ENCODE measurements at places on chromosomes 13 and 19.
A peak's percentile ranks its signal among the peaks of the same experiment; 100 is the strongest.

- DNase-seq, result no peak
Measured at GRCh38 chr13:49225223-49226042, 5.3 kb downstream of the MLNR start.

DNA sequence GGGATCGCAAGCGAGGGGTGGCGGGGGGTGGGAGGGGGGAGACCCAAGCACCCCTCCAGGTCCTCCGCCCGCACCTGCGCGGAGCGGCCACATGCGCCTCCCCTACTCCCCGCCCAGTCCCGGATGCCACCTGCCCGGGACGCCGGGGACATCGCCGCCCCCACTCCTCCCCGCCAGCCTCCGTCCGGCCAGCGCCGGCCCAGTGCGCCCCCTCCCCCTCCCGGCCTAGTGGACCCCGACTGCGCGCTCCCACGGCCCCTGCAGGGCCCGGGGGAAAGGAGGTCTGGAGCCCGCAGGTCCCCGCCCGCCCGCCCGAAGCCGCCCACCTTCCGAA lies 263 bp downstream of the RHPN2 start:
- DNase-seq, result no peak

- no peak for DNase-seq
Measured at GRCh38 chr13:50668691-50669271, 174.7 kb downstream of the DLEU7 start.

DNA sequence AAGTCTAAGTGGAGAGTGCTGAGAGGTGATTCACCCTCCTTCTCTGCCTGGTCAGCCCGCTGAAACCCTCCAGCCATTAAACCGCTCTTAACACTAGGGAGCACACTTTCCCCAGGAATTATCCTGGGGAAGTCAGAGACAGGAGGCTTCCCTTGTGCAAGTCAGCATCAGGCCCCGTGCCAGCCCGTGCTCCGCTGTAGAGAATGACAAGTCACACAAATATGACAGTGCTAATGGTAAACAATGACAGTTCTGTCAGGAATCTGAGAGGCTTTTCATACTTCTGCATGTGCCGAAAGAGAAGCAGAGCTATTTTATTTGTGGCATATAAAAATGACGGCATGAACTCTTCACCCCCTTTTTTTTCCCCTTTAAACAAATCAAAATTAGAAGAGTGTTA lies 816.9 kb upstream of the SLC10A2 start:
- DNase-seq, result peak; percentile 86

GRCh38 chr19:8210421-8211101 lies 1.4 kb downstream of the CERS4 start:
- no peak for DNase-seq

DNA sequence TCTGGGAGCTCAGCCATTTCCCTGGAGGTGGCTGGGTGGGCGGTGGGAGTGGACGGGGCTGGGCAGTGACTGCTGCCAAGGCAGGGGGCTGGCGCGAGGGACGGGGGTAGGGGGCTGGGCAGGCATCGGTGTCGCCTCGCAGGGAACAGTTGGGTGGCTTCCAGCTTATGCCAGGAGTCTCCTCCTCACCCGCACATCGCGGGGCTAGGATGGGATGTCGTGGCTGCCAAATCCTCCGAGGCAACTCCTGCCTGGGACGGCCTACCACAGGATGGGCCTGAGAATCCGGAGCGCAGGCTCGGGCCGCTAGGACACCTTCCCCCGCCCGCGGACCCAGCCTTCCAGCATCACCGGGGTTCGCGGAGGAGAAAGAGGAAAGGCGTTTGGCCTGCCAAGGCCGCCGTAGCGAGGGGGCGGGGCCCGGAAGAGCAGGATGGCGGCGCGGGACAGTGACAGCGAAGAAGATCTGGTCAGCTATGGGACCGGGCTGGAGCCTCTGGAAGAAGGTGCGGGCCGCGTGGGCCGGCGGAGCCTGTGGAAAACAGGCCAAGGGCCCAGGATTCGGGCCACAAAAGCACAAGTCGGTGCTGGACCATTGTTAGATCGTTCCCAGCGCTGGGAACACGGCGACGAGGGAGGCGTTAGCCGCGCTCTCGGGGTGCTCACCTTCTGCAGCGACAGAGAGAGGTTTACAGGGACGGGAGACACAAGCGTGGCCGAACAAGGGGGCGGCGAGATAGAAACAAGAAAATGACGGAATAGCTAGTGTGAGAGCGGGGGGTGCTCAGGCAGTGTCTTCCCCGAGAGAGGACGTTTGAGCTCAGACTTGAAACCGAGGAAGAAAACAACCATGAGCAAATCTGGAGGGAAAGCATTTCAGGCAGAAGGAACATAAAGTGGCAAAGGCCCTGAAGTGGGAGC lies at the start of gene GPATCH1:
TSS of gene GPATCH1 (plus strand) at position 421 of the 921 bp plus-strand sequence. CDS start at position 434, 13 bp downstream.
- DNase-seq, result no peak

DNA sequence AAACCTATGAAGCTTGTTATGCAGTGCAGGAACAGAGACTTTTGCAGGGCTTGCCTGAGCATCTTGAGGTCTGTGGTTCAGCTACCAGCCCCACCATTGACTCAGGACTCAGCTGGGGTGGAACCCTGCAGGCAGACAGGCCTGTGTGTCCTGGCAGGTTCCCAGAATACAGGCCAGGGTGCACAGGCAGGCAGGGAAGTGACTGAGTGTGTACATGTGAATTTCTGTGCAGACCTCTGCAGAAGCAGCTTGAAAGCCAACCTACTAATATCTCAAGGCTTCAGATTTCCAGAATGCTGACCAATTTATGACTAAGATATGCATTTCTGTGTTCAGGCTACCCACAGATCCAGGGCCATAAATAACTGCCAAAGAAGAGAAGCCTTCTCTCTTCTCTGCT lies 254.4 kb downstream of the DLEU7 start:
- DNase-seq, result peak; percentile 22

Data from epithelial cell of proximal tubule (primary cell).